ENCODE measurements at places on chromosomes 7 and 10.

DNA sequence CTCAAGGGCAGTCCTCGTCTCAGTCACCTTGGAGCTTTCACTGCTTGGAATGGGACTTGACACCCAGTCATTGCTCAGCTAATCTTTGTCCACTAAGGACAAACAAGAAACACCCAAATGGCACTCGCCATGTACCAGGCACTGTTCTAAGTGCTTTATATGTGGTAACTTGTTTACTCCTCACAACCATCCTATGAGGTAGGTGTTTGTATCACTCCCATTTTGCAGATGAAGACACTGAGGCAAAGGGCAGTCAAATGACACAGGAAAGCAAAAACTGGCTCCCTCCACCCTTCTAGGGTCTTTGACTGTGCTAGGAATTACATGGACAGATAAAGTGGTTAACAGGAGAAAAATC lies 24.7 kb downstream of the DNAJB12 start:
- DNase-seq, result no peak

DNA sequence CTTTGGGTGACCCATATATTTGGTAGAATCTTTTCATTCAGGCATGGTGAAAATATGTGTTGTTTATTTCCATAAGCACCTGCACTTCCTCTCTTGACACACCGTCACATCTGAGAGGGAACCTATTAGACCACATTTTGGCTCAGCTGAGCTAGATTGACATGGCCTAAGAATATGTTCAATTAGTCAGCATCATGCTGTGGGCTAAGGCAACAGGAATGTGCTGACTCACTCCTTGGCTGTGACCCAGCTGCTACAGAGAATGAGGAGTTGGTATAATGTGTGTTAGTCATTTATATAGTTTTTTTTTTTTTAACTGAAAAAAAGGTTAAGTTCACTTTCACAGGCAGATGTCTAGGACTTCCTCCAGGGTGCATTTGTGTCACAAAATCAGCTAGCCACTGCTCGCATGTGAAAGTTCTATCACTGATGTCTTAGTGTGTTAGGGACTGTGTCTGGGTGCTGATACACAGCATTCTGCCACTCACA lies 180.6 kb downstream of the SEMA3E start:
- no peak for DNase-seq

DNA sequence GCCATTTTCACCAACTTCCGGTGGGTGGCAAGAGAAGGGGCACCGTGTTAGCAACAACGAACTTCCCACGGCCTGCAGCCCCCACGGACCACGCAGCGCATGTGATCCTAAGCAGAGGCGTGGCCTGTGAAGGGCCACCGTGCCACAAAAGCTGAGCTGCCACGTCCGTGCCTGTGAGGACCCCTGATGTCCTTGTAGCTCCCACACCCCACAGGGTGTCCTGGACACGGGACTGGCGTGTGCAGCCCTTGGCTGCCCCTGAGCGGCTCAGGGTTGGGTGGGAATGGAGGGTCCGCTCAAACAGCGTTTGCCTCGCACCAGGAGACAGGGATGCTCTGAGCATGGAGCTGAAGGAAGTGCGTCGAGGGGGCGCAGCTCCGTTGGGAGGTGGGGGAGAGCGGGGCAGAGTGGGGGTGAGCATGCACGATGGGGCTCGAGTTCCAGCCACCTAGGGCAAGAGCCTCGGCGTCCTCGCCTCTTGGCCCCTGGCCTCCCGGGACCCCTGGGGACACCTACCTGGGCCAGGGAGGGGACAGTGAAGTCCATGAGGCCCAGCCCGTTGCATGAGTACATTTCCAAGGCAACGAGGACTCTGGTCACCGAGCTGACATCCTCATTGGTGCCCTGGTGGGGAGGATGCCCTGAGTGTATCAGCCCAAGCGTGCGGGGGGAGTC lies 33.6 kb downstream of the CFAP46 start:
- DNase-seq, result no peak

GRCh38 chr10:50251394-50251793 lies at the start of gene ASAH2:
ASAH2 (minus strand) TSS chr10:50251516; CDS start chr10:50248610, 2,906 bp downstream.
- no peak for DNase-seq

GRCh38 chr7:157139810-157140510 lies 1.2 kb downstream of the UBE3C start:
- peak; percentile 26 for DNase-seq

DNA sequence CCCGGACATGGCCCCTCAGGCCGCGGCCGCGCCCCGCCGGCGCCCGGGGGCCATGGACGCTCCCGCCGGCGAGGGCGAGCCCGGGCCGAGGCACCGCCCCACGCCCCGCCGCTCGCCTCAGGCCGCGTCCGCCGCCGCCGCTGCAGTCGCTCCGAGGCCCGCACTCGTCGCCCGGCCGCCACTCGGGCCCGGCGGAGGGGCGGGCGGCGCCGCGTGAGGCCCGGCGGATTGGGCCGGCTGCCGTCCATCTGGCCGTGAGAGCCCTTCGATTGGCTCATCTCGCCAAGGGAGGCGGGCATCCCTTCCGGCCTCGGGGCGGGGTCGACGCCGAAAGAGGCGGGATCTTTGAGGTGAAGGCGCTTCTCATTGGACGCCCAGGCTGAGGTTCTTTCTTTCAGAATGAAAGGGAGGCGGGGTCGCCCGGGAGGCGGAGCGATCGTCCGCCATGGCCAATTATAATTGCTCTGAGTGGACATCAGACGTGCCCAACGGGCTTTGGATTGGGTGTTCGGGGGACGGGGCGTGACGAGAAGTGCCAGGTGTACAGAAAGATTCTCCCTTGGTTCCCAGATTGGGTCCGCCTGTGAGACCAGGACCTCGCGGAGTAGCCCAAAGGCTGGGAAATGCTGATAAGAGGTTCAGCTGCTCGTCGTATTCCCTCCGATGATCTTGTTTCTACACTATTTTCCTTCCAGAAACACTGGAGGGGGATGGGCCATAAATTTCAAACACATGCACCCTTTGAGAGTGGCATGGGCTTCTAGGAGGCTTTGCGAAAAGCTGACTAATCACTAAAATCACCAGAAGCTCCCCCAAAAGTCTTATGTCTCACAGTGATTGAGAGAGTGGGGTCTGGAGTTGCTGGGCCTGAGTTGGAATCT lies at the start of gene GNA12:
Gene GNA12, minus strand, starts transcription at position 156 of the 881 bp plus-strand sequence. Its CDS starts 147 bp downstream, at position 9.
- peak; percentile 97 for DNase-seq

DNA sequence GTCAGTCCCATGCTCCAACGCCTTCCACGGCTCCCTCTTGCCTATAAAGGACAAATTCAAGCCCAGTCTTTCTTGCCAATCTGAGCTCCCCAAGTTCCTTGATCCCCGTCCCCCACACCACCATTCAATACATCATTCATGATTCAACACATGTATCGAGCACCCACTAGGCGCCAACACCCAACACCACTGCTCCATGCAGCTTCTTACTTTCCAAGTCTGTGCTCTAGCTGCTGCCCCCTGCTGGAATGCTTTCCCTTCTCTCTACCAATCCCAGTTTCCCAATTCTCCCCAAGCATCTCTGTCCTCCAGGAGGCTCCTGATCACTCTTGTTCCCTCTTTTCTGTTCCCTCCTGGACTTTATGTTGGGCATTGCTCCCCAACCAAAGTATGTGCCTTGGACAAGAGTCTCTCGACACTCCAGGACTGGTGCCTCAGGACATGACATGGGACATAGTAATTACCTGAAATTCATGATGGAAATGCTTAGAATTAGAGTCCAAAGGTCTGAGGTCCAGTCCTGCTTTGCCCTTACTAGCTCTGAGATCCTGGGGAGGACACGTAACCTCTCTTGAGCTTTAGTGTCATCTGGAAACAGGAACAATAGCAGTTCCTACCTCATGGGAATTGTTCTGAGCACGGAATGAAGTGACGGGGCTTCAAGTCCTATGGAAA lies 172.7 kb downstream of the NEURL1 start:
- DNase-seq, result no peak

- no peak for DNase-seq
These were observed 764.0 kb downstream of the XPNPEP1 start for GRCh38 chr10:109159351-109159750.

DNA sequence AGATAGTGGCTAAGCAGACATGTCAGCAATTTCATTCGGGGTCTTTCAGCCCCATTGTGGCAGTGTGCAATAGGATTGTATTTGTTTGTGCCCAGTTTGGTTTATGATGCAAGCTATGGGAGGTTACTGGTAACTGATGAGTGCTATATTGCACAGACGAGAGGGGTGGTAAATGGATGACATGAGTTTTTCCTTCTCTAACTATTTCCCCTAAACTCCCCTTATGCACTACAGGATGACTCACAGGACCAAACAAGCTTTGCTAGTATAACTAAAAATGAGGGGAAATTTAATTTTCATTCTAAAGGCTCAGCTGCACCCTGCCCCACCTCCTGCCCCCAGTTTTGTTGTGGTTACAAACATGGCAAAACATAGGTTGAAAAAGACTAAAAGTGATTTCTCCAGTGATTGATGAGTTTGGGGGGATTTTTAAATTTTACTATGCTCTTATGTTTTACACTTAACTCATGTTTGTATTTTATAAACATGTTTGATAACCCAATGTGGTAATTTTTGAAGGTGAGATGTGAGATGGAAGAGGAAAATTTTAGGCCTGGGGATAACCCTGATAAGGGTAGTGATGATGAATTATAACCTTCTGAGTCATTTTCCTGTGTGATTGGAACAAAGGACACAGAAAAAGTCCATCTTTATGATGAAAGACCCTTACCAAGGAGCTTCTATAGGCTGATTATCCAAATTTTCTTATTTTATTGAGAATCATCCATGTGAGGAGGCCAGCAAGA lies 60.8 kb upstream of the NAMPT start:
- DNase-seq, result peak; percentile 56

GRCh38 chr7:106057962-106058927 lies 53.9 kb downstream of the SYPL1 start:
- no peak for DNase-seq

DNA sequence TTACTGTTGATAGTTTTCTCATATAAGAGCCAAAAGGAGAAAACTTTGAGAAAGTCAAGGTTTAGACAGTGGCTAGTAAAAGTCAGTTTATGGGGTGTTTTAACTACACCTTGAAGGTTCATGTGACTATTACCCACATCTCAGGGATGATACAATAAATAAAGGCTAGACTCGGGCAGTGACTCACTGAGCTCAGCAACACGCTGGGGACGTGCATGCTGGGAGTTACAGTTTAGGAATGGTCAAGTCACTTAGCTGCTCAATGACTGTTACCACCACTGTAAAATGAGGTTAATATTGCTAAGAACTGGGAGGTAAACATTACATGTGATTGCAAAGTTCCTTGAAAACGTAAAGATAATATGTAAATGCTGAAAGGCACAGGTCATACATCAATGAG lies 1254.4 kb upstream of the PHF14 start:
- DNase-seq, result no peak

GRCh38 chr7:85262891-85263290 lies 76.0 kb upstream of the SEMA3D start:
- no peak for DNase-seq

- DNase-seq, result no peak
These were observed 415.1 kb downstream of the GFRA1 start for GRCh38 chr10:115857856-115858255.

- DNase-seq, result no peak
These were observed at the start of gene NRAP for GRCh38 chr10:113663908-113664307. NRAP (minus strand) TSS chr10:113664041; CDS start chr10:113663882, 159 bp downstream.

DNA sequence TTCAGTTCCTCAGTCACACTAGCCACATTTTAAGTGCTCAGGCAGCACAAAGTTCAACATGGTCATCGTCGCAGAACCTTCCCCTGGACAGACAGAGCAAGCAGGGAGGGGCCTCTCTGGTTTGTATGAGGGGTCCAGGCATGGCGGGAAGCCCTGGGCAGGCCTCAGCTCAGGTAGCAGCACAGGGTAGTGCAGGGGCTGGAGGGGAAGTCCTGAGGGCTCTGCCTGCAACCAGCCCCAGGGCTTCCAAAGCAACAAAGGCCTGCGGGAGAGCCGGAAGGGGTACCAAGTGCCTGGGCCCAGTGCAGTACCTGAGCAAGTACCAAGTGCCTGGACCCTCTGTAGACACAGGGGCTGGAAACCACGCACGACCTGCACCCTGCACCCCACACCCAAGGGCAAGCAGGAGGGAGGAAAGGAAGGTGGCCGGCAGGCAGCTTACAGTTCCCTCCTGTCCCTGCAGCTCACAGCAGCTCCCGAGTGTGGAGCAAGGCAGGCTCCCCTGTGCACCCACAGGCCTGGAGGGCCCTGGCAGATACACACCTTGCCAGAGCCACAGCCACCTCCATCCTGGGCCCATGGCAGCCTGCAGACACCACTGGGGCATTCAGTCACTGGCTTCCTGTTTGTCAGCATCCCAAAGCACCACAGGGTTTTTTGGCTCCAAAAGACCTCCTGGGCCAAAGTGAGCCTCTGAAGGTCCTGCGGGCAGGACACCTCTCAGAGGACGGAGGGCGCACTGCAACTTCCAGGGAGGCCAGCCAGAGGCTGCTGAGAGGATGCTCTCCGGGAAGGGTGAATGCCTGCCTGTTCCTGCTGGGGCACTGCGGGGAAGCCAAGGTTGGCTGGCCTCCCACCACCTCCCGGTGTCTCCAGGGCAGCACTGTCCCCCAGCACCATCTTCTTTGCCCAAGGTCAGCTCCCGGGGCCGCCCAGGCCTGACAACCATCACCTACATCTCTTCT lies 6.5 kb upstream of the RET start:
- DNase-seq, result no peak

DNA sequence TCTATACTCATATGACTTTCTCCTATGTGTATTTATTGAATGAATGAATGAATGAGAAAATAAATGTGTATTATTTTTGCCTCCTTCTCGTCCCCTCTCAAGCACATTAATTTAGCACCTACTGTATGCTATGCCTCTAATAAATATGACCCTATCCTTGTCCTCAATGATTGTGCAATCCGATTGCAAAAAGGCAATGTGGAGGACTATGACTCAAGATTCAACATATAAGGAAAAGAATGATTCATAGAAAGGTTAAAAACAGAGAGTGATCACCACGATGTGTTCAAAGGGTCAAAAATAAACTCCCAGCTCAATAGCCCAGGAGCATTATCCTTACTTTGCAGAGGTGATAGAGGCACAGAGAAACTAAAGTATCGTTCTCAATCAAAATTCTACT lies 322.8 kb upstream of the SORCS1 start:
- DNase-seq, result no peak

GRCh38 chr10:14524691-14525324 lies 194.1 kb upstream of the FRMD4A start:
- DNase-seq, result no peak

DNA sequence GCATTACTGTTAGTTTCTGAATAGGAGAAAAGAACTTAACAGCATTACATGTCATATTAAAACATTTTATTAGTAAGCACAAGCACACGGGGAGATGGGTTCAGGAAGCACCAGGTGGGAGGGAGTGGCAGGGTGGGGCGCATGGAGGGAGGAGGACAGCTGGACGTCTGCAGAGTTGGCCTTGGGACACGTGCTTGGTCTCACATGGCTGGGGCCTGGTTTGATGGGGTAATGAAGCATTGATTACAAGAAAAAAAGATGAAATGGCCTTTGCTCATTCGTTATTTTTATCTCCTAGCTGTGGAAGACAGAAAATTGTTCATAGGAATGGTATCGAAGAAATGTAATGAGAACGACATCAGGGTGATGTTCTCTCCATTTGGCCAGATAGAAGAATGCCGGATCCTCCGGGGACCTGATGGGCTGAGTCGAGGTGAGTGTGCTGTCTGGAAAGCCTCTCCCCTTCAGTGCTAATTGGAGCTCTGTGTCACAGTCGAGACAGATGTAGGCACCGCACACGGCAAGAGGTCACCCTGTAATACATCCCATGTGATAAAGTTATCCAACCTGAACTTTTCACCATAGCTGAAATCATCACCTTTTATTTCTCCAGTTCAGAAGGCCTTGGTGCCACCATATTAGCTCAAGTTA lies 239.9 kb downstream of the CELF2 start:
- no peak for DNase-seq

- no peak for DNase-seq
These were observed 131.7 kb downstream of the DGKI start for GRCh38 chr7:137715121-137715520.

All from CD4-positive, alpha-beta T cell treated with Interleukin-4 for 4 hours (primary cell).